ENCODE measurements at places on chromosomes 3 and 15.

- DNase-seq, result no peak
Observed at GRCh38 chr3:108722724-108723123, 34.5 kb downstream of the RETNLB start.

GRCh38 chr15:97153356-97153965, 807.0 kb upstream of the ARRDC4 start:
- DNase-seq, result no peak

DNA sequence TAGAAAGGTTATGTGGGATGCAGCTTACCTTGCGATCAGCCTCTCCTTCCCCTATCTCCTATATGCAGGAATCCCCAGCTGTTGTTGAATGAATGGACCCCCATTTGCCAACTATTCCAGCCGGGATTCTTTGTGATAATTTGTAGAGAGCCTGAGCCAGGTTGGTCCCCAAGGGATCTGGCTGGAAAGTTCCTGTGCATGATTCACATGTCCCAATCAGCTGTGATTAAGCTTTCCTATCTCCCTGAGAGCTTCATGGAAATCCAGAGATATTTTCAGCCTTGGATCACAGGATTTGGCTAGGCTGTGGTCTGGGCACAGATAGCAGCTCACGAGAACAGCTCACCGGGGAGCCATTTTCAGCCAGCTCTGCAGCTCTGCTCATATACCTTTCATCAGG, 76.7 kb downstream of the ARNT2 start:
- DNase-seq, result no peak

GRCh38 chr3:183455089-183455488, 26.7 kb upstream of the MCF2L2 start:
- no peak for DNase-seq

GRCh38 chr3:72907131-72907711, 19.4 kb downstream of the GXYLT2 start:
- no peak for DNase-seq

DNA sequence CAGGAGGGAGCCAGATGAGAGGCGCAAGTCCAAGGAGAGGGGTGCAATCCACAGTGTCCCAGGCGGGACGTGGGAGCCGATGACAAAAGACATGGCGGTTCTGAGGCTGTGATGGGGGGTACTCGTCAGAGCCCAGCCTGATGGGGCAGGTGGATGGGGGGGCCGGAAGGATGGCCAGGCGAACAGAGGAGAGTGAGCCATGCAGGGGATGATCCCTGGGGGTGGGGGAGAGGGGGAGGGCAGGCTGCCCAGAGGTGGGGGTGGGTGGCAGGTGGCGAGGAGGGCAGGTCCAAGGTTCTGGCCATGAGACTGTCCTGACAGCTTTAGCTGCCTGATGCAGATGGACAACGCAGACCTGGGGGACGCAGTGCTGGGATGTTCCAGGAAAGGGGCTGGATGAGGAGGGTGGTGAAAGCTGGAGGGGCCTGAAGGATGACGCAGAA, 8.9 kb upstream of the CSPG4 start:
- no peak for DNase-seq

DNA sequence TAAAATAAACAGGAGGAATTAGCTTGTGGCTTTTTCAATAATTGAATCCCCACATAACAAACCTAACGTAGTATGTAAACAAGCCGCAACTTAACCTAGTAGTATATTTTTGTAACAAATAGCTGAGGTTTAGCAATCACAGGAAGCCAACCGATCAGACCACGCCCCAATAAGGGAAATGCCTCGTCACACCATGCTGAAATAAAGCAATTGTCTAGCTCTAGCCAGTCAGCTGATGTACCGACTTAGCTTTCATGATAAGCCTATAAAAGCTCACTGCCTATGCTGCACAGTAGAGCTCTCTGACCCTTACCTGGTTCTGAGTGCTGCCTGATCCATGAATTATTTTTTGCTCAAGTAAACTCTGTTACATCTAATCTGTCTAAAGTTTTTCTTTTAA, 208.9 kb downstream of the ROBO1 start:
- DNase-seq, result no peak

DNA sequence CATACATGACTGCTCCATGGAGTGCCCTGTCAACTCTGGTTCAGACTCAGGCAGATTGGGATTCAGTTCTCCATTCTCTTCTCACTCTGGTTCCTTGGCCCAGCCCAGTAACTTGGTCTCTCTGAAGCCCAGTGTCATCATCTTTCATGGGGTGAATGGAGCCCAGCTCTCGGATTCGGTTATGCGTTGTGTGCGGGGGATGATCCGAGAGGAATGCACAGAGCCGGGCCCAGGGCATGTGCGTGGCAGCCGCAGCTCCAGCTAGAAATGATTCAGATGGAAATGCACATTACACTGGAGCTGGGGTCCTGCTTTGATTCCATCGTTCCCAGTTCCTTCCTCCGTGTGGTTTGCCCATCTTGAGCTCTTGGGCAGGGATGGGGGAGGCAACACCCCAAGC, 189.4 kb downstream of the FEZF2 start:
- DNase-seq, result no peak

GRCh38 chr3:190505381-190506003, 8.4 kb upstream of the IL1RAP start:
- no peak for DNase-seq

GRCh38 chr3:33419948-33420347, 20.3 kb downstream of the UBP1 start:
- no peak for DNase-seq

DNA sequence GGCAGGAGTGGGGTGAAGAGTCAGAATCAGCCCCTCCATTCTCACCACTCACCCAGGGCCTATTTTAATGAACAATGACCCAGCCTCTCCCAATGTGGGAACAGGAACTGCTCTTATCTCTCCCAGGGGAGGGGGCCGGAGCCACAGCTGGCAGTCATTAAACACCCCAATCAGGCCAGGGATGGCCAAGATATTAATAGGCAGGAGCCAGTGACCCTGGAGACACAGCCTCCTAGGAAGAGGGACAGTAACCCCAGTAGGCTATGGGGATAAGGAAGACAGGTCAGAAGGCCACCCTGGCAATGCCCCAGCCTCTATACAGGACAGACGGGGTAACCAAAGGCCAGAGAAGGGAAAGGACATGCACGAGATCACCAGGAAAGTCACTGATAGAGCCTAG, 38.6 kb downstream of the VIPR1 start:
- DNase-seq, result no peak

GRCh38 chr3:147099076-147099475, 307.3 kb downstream of the ZIC4 start:
- DNase-seq, result no peak

DNA sequence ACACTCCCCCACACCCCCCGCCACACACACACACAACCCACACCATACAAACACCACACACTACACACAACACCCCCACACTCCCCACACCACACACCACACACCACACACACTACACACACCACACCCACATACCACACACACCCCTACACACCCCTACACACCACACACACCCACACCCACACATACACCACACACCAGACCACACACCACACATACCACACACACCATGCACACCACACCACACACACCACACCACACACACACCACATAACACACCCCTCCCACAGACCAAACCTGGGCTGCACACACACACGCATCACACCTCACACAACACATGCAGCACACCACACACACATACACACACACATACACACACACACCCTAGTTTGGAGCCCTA, 1.8 kb upstream of the RASGRF1 start:
- DNase-seq, result no peak

DNA sequence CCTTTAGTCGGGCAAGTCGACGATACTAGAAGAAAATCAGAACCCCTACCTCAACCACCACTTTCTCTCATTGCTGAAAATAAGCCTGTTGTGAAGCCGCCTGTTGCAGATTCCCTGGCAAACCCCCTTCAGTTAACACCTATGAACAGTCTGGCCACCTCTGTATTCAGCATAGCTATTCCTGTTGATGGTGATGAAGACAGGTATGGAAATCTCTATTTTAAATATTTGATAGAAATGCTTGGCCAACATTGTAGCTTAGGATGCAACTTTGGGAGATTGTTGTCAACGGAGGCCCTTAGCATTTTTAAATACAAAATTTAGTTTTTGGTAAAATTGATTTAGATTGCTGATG, 3.0 kb downstream of the TSC22D2 start:
- no peak for DNase-seq
